ENCODE measurements at places on chromosomes 12 and 14.

- DNase-seq = no peak
These were observed 249.1 kb downstream of the ADGRD1 start for GRCh38 chr12:131202592-131203378.

GRCh38 chr12:116015525-116015924, 262.0 kb downstream of the MED13L start:
- no peak for DNase-seq

GRCh38 chr12:33587784-33588712, 148.4 kb upstream of the SYT10 start:
- DNase-seq = no peak

GRCh38 chr12:124452576-124453331, 114.7 kb downstream of the NCOR2 start:
- DNase-seq = no peak

GRCh38 chr12:124361074-124361970, 66.4 kb downstream of the RFLNA start:
- no peak for DNase-seq

GRCh38 chr12:5758347-5758746, 186.7 kb downstream of the ANO2 start:
- no peak for DNase-seq

GRCh38 chr14:104436047-104436591, 143.4 kb upstream of the C14orf180 start:
- no peak for DNase-seq

- DNase-seq = peak; percentile 13
These were observed 3.6 kb downstream of the CFAP73 start for GRCh38 chr12:113152835-113153814.

DNA sequence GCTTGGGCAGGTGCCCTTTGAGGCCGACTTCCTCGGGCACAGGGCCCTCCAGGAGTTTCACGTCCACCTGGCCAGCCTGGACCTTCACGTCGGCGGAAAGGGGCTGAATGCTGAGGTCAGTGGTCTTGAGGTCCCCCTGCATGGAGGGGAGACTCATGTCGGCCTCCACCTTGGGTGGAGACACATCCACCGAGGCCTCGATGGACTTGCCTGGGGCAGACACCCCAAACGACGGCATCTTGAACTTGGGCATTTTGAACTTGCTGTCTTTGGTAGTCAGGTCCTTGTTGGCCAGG, 24.0 kb downstream of the PLD4 start:
- no peak for DNase-seq

- no peak for DNase-seq
These were observed 883 bp downstream of the FOXJ2 start for GRCh38 chr12:8033153-8034044.

DNA sequence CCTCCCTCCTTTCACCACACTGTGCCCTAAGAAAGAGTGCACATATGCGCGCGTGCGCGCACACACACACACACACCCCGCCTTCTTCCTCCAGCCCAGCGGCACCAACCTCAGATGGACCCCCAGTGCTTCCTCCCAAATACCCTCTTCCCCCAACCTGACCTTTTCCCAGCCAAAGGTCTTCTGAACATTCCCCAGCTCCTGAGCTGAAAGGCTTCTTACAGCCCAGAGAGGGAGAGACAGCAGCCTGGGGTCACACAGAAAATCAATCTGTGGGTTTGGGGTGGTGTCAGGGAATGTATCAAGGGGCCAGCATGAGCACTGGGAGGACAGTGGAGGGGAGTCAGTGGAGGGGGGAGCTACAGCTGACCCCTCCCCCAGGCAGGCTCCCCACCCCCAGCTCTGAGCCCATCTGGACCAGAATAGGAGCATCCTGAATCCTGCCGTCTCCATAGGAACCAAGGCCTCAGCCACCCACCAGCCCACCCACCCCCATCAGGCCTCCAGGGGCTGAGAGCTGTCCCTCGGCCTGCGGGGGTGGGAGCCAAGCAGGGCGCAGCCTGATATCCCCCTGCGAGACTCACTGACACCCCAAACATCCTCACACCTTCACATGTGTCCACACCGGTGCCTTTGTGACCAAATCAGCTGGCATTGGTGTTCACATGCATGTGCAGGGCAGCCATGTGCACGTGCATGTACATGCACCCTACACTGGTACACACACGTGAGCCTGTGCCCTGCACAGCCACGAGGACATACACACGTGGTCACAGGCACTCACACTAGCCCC, 5.7 kb downstream of the RASAL1 start:
- no peak for DNase-seq

DNA sequence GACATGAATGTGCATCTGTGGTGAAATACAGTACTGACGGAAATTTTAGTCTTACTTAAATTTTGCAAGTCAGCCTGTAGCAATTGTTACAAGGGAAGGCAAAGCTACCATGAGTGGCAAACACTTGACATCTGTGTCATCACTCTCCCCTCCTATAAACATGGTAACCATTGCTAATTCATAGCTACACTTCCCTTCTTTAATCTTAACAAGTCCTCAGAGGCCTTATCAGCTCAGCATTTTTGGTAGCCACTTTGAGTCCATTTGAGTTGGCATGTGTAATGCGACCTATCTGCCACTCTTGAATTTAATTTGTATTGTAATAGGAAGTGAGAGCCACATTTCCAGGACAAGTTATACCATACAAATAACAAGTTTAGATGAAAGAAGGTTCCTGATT, 218.1 kb downstream of the RMST start:
- no peak for DNase-seq

DNA sequence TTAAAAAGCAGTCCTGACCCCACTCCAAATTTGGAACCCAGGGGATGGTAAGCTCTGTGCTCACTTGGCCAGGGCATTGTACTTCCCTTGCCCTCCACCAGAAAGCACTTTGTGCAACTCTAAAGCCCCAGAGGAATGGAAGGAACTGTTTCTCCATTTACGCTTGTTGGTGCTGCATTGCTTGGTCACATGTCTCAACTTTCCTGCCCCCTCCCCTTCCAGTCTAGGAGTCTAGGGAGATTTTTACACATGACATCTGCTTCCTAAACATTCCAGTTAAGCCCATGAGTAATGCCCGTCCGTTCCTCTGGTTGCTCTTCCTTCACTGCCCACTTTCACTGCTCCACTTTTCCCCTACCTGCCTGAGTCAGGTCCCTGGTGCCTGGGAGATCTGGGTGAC, 92.6 kb upstream of the MAP1LC3B2 start:
- DNase-seq = no peak

Data from stimulated activated CD4-positive, alpha-beta T cell treated with anti-CD3 and anti-CD28 coated beads, Interleukin-15, amount 100 ng/mL, for 1 hour (primary cell).